Foreskin keratinocyte (primary cell): ENCODE measurements at places on chromosomes 4 and X. TPM values are rescaled to one million over a fixed set of nuclear protein-coding genes. Genes with fewer than 3 reads are reported as not detected.

The KDR gene
- not detected in 2 replicates for total RNA-seq

The RRH gene
- total RNA-seq: 0.10 TPM in 1 of 2 replicates, not detected in the other

The TSPYL2 gene
- 8.1 and 8.8 TPM in 2 replicates for total RNA-seq

The SSX1 gene
- not detected in 2 replicates for total RNA-seq

The UGT2A1 gene
- not detected in 2 replicates for total RNA-seq

The MYL5 gene
- 5.0 and 5.1 TPM in 2 replicates for total RNA-seq

The NDST3 gene
- not detected in 2 replicates for total RNA-seq

The ARMCX1 gene
- 16.3 and 16.8 TPM in 2 replicates for total RNA-seq

The DOCK11 gene
- 6.2 and 9.3 TPM in 2 replicates for total RNA-seq

The MSX1 gene
- total RNA-seq: 0.10 and 0.32 TPM in 2 replicates

The MAGEE2 gene
- total RNA-seq: not detected in 2 replicates

The POU4F2 gene
- total RNA-seq: not detected in 2 replicates

The EOLA2 gene
- total RNA-seq: 20.7 and 22.5 TPM in 2 replicates

The PABPC4L gene
- 1.6 and 1.9 TPM in 2 replicates for total RNA-seq

The EDA gene
- total RNA-seq: 1.1 and 1.4 TPM in 2 replicates

The DMD gene
- total RNA-seq: 4.9 and 6.5 TPM in 2 replicates

The ADH1A gene
- total RNA-seq: not detected in 2 replicates

The ASB12 gene
- 0.07 TPM in 1 of 2 replicates, not detected in the other for total RNA-seq

The PRR32 gene
- not detected in 2 replicates for total RNA-seq

The NLGN3 gene
- total RNA-seq: 0.03 TPM in 1 of 2 replicates, not detected in the other

The GRPR gene
- 0.11 TPM in 1 of 2 replicates, not detected in the other for total RNA-seq

The PABPC1L2A gene
- total RNA-seq: not detected in 2 replicates
